WTC11 (cell line): ENCODE measurements at places on chromosomes 12 and 14. TPM values are rescaled to one million over a fixed set of nuclear protein-coding genes. Genes with fewer than 3 reads are reported as not detected.

DNA sequence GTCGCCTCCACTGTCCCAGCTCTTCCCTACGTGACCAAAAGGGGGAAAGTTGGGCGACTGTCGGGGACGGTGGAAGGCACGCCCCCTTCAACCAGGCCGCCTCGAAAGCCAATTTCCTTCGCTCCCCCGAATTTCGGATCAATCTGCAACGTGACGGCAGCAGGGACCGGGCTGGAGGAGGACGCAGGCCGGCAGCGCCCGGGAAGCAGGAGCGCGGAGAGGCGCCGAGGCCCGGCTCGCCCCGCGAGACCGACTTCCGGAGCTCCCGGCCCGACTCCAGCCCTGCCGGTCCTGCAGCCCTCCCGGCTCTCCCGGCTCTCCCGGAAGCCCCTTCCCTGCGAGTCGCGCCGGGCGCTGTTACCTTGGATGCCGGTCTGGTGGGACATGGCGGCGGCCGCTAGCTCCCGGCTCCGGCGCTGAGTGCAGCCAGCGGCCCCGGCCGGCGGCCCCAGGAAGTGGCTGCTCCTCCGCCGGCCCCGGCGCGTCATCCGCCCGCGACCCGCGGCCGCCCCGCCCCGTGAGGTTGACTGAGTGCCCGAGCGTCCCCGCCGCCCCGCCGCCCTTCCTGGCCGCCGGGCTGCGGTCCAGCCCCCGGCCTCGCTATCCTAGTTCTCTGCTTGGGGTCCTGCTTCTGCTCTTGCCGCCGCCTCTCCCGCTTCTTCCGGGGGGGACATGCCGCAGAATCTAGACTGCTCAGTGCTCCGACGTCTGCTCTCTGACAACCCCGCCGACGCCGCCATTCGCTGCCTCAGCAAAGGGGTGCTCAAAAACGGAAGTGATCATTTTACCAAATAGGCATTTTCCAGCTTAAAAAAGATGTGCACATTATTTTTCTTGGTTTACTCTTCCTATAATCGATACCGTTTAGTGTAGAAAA is at the start of gene TWF1:
TWF1 (minus strand) TSS at position 458 of the 877 bp plus-strand sequence; CDS start at position 386, 72 bp downstream.
- DNase-seq, result peak; percentile 89
- H3K36me3 ChIP-seq, result peaks cover 11% of the 10 kb centered on the region
- peaks cover 12% of the 10 kb centered on the region for H3K4me1 ChIP-seq

DNA sequence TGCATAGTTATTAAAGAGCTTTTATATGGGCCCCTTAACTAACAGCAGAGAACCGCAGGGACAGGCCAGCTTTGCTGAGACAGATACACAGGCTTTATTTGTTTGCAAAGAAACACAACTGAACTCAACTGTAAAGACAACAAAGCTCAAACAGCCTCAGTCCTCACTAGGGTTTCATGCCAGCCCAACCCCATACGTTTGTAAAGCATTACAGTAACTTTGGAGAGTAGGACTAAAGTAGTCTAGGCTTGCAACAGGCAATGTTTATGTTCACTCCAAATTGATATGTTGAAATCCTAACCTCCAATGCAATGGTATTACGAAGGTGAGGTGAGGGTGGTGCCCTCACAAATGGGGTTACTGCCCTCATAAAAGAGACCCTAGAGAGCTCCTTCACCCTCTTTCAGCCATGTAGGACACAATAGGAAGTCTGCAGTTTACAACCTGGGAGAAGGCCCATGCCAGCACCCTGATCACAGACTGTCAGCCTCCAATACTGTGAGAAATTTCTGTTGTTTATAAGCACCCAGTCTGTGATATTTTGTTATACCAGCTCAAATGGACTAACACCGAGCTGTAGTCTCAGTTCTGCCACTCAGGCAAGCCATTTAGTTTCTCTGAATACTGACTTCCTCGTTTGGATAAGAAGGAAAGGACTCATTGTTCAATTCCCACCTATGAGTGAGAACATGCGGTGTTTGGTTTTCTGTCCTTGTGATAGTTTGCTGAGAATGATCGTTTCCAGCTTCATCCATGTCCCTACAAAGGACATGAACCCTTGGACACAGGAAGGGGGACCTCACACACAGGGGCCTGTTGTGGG is 35.2 kb downstream of the PPM1H start:
- no peak for DNase-seq
- H3K4me1 ChIP-seq, result peaks cover 42% of the 10 kb centered on the region
- peaks cover 11% of the 10 kb centered on the region for H3K36me3 ChIP-seq

C12orf50 gene
- 0.07 TPM in 1 of 3 replicates, not detected in the others for total RNA-seq

- no peaks in the 10 kb centered on the region for H3K36me3 ChIP-seq
- H3K27ac ChIP-seq, result no peak overlapping the region
- H3K27me3 ChIP-seq, result no peaks in the 10 kb centered on the region; the same call in 1 of the 2 replicates
Observed at GRCh38 chr14:55780156-55780946, 200.3 kb downstream of the KTN1 start.

NAB2 gene
- 16.5 to 20.5 TPM (median 17.2 TPM) in 3 replicates for total RNA-seq

DNA sequence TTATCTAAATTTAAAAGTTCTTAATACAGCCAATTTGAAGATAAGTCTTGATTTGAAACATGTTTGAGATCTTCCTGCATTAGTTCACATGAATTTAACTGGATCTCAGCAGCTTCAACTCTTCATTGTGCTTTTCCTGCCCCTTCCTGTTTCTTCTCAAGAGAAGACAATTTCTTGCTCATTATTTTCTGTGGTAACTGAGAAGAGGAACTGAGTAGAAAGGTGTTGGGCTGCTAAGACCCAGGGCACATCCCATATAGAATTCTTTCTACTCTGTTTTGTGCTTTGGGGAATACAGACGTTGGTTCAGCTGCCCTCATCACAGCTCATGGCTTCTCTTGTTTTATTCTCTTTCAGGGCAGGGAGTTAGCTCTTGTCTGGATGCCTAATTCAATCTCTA is 110.2 kb downstream of the SNAPC1 start:
- H3K4me3 ChIP-seq, result no peak overlapping the region
- H3K27me3 ChIP-seq, result no peaks in the 10 kb centered on the region; the same call in 1 of the 2 replicates
- no peak overlapping the region for H3K27ac ChIP-seq
- no peak for DNase-seq

DNA sequence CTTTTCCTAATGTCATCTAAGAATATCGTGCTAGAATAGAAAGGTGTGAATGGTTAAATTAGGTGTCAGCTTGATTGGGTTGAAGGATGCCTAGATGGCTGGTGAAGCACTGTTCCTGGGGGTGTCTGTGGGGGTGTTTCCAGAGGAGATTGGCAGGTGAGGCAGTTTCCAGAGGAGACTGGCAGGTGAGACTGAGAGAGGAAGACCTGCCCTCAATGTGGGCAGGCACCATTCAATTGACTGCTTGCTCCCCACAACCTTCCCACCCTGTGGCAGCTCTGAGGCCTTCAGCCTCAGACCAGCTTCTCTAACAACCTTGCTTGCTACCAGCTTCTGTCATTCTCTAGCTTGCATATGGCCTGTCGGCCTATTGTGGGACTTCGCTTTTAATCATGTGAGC is 9.2 kb downstream of the RNASE9 start:
- H3K36me3 ChIP-seq, result no peaks in the 10 kb centered on the region
- no peaks in the 10 kb centered on the region for H3K27me3 ChIP-seq
- no peak overlapping the region for H3K27ac ChIP-seq
- H3K4me3 ChIP-seq, result no peak overlapping the region

DPF3 gene
- 0.31 to 0.53 TPM (median 0.32 TPM) in 3 replicates for total RNA-seq

CHURC1 gene
- 47.3 to 52.4 TPM (median 49.1 TPM) in 3 replicates for total RNA-seq

- H3K27me3 ChIP-seq, result no peaks in the 10 kb centered on the region; the same call in 1 of the 2 replicates
- H3K4me1 ChIP-seq, result peaks cover 31% of the 10 kb centered on the region
- DNase-seq, result no peak
- no peak overlapping the region for H3K4me3 ChIP-seq
Observed at GRCh38 chr14:53925201-53925766, 31.3 kb downstream of the BMP4 start.

TMEM63C gene
- total RNA-seq, result 3.6 to 8.8 TPM (median 6.0 TPM) in 3 replicates

SNX6 gene
- total RNA-seq, result 49.5 to 56.0 TPM (median 51.3 TPM) in 3 replicates
